HS-5 (cell line): ENCODE measurements at places on chromosomes 5 and 9.

- no peak for DNase-seq
Observed at GRCh38 chr9:111035543-111036428, 2.5 kb downstream of the LPAR1 start.

DNA sequence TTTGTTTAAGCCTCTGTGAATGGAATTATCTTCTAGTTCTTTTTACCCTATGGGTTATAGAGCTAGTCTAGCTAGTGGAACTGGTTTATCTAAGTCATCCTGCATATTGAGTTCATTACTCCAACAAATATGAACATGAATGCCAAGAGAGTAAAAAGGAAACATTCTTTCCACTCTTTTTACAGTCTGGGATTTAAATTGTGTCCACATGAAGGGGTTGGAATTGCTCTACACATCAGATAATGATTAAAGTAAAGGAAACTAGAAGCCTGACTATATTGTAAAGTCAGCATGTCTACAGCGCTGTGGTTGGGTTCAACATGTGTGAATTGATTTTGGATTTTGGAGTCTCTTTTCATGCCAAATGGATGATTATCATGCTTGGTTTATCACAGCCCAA, 173.1 kb downstream of the CCDC171 start:
- DNase-seq, result peak; percentile 30

- no peak for DNase-seq
Observed at GRCh38 chr9:111633389-111633736, 2.2 kb downstream of the DNAJC25 start.

GRCh38 chr5:9774472-9775079, 144.4 kb upstream of the TAS2R1 start:
- no peak for DNase-seq

GRCh38 chr9:116644091-116644688, 42.9 kb upstream of the TRIM32 start:
- no peak for DNase-seq

DNA sequence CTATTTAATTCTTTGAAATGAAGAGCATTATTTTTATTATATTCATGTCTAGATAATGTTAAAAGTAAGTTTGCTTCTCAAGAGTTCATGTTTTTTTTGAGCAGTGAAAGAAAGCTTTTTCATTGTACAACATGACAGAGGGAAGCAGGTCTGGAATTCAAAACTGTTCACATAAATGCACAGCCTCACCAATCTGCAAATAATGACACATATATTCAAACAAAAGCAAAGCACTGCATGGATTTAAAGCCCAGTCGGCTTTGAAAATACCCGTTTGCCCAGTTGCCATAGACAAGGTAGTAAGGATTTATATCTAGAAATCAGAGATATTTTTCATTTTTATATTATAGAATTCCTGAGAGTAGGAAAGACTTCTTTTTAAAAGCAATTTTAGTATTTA, 201.8 kb downstream of the CD180 start:
- DNase-seq, result no peak

DNA sequence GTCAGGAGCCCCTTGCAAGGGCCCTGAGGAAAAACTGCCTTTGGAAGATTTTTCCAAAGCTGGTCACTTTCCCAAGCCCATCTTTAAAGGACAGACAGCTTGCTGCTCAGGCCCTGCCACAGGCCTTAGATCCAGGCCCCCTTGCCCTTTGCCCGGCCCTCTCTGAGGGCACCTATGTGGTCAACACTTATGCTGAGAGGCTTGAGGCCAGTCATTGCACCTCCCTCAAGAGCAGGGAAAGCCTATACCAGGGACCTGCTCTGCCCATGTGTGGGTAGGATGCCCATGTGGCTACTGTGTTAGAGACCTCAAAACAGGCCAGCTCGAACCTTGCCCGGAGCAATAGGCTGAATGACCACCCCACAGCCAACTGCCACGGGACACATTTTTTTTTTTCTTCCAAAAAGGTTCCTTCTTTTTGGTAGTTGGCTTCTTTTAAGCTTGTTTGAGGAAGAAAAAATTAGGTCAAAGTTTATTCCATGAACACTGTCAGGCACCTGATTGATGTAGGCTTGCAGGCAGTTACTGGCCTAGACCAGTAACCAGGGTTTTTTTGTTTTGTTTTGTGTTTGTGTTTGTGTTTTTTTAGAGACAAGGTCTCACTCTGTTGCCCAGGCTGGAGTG, 3.8 kb downstream of the TCF7 start:
- no peak for DNase-seq

GRCh38 chr9:132703336-132703735, 33.1 kb downstream of the GTF3C4 start:
- DNase-seq, result no peak

DNA sequence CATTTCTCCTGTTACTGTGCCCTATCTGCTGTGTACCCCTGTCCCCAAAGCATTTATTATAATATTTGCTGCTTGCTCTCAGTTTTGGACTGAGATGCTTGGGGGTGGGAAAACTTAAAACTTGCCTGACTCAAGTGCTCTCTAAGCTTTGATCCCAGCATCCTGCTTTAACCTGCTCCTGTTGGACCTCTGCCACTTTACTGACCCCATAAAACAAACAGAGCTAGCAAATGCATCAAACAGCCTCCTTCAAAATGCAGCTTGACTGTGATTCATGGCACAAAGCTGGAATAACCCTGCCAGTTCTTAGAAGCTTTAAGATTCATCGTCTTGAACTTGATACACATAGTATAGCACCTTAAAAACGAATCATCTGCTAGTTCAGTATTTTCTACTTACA, 212.5 kb downstream of the DEPDC1B start:
- DNase-seq, result no peak

GRCh38 chr5:132463811-132464155, 26.8 kb downstream of the IRF1 start:
- DNase-seq, result no peak

- DNase-seq, result no peak
Observed at GRCh38 chr5:170256571-170256970, 23.8 kb downstream of the C5orf58 start.

DNA sequence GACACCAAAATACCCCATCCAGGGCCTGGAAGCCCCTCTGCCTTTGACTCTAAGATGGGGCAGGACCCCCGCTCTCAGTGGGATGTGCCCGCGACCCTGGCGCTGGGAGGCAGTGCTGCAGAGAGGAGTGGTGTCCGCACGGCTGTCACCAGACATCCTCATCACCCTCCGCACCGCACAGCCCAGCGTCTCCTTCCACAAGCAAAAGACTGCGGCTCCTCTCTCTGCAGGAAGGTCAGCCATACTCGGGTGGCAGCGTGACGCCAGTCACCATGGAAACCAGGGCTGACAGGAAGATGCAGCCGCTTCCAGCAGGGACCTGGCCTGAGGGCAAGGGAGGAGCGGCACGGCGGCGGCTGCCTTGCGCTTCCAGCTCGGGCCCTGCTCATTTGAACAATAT, 17.1 kb upstream of the SLC6A3 start:
- DNase-seq, result no peak

DNA sequence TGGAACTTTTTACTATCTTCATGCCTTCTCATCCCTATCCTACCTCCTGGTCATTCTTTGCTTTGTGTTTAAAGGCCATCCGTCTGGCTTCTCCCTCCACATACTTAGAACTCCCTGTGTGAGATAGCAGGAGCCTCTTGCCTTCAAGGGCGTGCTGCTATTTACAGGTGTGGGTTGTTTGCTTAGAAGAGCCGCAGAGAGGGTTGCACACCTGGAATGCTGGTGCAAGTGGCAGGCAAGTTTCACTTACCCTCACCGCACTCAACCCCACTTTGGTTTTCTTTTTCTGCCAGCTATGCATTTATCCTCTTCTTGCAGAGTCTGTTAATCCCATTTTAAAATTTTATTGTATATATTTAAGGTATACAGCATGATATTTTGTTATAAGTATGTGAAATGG, 12.6 kb downstream of the SKP2 start:
- no peak for DNase-seq

- no peak for DNase-seq
Observed at GRCh38 chr9:32968101-32969011, 33.1 kb downstream of the APTX start.

- DNase-seq, result no peak
Observed at GRCh38 chr9:109769250-109769649, 10.7 kb upstream of the PALM2AKAP2 start.

GRCh38 chr5:36722900-36723299, 116.5 kb downstream of the SLC1A3 start:
- no peak for DNase-seq

DNA sequence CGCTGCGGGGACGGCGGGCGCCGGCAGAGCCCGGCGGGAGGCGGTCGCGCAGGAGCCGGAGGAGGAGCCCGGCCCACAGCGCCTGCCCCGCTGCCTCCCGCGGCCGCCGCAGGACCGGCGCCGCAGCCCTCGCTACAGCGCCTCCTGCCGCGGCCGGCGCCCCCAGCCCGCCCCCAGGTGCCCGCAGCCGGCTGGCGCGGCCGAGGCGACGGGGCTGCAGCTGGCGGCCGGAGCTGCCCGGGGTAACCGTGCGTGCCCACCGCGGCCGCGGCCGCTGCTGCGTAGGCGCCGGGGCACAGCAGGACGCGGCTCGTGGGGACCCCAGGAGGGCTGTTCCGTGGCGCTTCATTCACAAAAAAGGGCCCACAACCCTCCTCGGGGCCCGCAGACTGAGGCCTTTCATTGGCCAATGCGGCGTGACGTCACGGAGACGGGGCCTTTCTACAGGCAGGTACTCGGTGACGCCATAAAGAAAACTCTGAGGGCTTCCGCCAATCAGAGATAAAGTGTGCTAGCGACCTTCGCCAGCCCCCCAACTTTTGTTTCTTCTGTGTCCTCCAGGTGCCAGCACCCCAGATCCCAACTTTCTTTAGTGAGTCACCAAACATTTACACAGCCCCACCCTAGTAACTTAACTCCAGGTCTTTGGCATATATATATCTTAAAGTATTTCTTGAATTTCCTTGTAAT, at the start of gene CDC14B:
Gene CDC14B, minus strand, starts transcription at position 353 of the 690 bp plus-strand sequence. CDS start 465 bp downstream, outside the sequence.
- DNase-seq, result peak; percentile 71

DNA sequence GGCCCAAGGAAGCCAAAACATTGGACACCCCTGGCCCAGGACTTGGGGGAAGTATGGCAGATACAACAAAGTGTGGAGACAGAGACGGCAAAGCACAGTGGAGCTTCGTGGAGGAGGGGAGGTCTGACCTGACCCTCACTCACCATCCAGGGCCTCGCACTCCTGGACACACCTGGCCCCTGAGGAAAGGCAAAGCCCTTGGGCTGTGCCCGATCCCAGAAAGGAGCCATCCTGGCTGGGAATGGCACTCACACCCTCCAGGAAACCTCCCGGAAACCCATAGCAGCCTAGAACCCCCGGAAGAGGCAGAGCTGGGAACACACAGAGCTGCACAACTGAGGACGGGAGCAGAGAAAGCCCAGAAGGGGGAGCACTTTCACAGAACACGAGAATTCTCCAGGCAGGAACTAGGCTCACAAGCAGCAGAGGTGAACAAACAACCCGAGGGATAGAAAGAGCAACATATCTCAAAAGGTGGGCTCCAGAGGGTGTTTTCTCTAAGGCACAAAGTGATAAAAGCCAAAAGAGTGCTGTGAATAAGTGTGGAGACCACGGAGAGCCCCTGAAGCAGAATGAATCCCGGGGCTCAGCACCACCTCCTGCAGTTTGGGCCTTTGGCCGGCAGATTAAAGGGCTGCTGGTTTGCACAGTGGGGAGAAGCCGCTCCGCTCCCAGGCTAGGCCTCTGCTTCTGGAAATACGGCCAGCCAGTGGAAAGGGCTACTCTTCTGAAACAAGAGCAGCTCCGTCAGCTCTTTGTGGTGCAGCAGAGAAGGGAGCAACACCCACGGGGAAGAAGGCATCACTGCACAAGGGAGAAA, 108.2 kb downstream of the UBE2R2 start:
- no peak for DNase-seq

DNA sequence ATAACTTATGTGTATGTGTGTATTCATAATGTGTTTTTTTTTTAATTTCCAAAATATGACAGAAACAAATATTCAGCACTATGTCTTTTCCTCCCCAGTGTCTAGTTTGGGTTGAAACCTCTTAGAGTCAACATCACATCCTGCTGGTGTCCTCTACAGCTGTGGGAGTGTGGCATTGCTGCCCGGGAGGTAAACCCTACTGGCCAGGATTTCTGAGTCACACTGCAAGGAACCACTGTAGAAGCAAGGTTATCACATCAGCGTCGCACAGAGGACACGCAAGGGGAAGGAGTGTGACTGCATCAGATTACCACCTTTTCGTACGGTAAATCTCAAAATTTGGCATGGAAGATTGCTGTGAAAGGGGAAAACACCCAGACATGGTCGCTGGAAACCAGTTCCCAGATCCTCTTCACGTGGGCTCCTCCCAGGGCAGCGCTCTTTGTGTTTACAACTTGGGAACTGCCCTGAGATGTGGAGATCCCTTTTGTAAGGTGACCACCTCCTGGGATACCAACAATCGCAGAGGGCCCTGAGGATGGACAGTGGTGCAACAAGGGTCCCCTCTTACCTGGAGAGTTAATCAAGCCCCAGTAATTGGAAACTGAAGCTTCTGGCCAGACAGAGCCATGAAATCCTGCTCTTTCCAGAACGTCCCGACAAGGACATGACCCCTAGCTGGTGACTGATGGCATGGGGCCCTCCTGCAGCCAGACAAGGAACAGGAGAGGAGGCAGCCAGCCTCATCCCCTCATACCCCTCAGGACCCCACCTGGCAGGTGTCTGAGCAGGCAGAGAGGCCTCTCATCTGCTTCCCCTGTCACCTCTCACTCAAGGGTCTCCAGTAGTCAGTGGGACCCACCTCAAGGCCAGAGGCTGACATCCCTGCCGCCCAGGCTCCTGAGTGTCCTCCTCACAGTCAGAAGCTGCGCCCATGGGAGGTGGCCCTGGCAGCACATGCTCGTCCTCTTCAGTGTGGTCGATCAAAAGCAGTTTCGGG, 194.7 kb downstream of the MED10 start:
- DNase-seq, result no peak

GRCh38 chr5:170691657-170692056, 91.9 kb upstream of the GABRP start:
- DNase-seq, result no peak

DNA sequence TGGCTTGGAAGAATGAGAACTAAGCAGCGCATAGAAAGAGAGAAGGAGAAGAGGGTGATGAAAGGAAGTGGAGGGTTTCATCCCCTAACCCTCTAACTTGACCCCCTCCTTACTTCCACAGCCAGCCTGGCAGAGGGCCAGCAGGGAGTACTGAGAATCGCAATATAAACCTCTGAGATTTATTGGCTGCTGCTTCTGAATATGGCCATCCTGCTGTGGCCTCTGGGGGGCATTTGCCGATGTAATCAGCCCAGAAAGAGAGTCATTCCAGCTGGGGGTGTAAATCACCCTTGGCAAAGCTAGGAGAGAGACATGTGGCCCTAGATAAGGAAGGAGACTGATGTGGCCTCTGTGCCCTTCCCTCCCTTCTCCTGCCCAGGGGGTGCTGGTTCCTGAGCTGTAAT, 960 bp upstream of the GFRA3 start:
- no peak for DNase-seq

DNA sequence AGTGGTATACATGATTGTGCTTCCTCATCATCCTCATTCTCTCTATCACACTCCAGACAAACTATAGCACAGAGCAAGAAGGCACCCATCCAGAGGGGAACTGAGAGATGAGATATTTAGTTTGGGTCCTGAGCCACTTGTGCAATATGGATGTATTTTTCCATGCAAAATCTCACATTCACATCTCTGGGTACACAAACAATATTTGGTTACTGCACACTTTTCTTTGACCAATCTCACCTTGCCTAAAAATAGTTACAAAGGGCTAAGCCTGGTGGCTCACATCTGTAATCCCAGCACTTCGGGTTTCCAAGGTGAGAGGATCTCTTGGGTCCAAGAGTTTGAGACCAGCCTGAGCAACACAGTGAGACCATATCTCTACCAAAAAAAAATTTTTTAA, 120.3 kb downstream of the SIL1 start:
- DNase-seq, result no peak
